Adrenal gland (tissue), 19 donors: ENCODE measurements at places on chromosomes 2 and 18. TPM values are rescaled to one million over a fixed set of nuclear protein-coding genes. Genes with fewer than 3 reads are reported as not detected.

DNA sequence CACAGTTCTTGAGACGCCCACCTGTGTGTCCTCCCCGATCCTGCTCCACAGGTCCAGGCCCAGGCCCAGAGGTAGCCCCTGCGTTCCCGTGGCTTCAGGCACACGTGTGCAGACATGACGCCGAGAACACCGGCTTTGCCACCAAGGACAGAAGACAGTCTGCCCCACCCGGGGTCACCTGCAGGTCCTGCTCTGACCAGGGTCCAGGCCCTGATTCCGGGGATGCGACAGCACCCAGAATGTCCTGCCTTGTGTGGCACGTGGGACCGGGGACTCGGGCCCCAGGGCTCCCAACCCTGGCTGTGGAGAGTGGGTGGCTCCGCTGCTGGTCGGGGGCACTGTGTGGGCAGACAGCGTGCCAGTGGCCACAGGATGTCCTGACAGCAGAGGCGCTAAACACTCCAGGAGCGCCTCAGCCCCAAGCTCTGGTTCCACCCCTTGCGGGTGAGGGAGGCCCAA is 36.9 kb downstream of the ADI1 start:
- DNase-seq = no peak

- no peak for DNase-seq
Observed at GRCh38 chr2:30545875-30546274, 98.8 kb downstream of the LCLAT1 start.

GRCh38 chr2:177359836-177360595 is 32.6 kb upstream of the AGPS start:
- no peak for DNase-seq

- no peak for DNase-seq
Observed at GRCh38 chr2:48209214-48209885, 303.1 kb upstream of the FBXO11 start.

- no peak for DNase-seq
Observed at GRCh38 chr18:62388855-62389760, 64.0 kb downstream of the TNFRSF11A start.

- DNase-seq = no peak
Observed at GRCh38 chr2:18208956-18209355, 330.5 kb downstream of the KCNS3 start.

FZD7 gene
- 7.1 TPM for total RNA-seq

DSG4 gene
- not detected for total RNA-seq

- no peak for DNase-seq
Observed at GRCh38 chr2:23619941-23620340, 235.0 kb downstream of the KLHL29 start.

DNA sequence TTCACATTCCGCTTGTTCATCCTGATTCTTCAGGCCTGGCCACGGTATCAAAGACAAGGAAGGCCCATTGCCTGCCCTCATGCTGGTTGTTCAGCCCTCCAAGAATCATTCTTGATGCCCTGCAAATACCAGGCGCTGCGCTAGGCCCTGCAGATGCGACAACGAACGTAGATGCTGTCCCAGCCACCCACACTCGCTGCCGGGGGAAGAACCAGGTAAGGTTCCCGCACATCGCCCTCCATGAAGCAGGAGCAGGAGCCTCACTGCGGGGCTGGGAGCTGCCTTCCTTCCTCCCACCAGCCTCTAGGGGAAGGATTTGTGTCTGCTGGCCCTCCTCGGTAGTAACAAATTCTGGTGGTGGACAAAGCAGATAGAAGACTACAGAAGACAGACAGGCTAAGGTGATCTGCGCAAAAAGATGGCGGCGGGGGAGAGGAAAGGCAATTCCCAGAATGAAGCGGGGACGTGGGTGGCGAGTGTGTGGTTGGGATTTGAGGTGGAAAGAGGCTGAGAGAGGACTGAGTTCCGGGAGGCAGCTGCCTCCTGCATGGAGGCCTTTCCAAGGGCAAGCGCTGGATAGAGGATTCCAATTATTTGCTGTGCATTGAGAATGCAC is 19.8 kb upstream of the GPR55 start:
- no peak for DNase-seq

DNA sequence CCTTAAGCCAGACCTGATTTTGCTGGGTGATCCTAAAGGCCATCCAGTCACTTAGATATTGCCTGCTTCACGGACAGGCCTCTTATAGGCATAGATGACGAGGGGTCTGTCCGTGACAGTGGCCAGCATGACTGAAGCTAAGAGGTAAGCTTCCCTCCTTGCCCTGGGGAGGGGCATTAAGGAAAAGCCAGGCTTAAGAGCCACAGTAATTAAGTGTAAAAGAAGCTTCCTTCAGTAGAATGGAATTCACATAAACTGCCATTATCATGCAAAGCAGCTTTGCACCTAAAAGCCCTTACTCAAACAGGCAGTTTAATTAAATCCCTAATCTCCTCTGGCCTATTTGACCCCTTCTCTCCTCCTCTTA is 99.4 kb upstream of the PKDCC start:
- DNase-seq = no peak

- DNase-seq = no peak
Observed at GRCh38 chr2:44267796-44268648, 7.3 kb upstream of the SLC3A1 start.
